Hepatocyte (in vitro differentiated cells): ENCODE measurements at places on chromosomes 6 and 20. TPM values are rescaled to one million over a fixed set of nuclear protein-coding genes. Genes with fewer than 3 reads are reported as not detected.

GRCh38 chr6:55604021-55604420 lies 25.0 kb upstream of the HMGCLL1 start:
- DNase-seq: no peak

DNA sequence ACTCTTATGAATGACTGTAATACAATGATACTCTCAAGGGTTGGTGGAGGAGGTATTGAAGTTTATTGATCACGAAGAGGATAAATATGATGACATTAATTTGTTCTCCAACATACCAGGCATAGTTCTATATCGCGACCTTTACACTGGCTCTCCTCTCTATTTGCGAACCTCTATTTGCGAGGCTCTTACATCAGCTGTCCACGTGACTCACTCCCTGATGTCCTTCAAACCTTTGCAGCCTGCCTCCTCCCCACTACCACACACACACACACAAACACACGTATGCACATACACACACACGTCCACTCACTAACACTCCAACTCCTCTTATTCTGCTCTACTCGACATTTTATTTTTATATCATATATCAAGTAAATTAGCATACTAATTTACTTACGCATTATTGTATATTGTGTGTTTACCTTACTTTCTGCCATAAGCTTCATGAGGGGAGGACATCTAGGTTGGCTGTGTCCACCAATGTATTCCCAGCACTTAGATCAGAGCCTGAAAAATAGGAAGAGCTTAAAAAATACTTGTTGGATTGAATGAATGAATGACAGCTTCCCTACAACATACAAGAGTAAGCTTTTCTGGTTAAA lies 53.3 kb upstream of the TNFRSF21 start:
- DNase-seq: peak; percentile 53

Gene DEFB132
- polyA plus RNA-seq: not detected in 2 replicates

- no peak for DNase-seq
Measured at GRCh38 chr20:46006022-46006705, 2.5 kb upstream of the MMP9 start.

GRCh38 chr6:131947986-131948661 lies 3.0 kb downstream of the CCN2 start:
- DNase-seq: no peak

- DNase-seq: no peak
Measured at GRCh38 chr20:10501402-10501801, 66.3 kb downstream of the SLX4IP start.

DNA sequence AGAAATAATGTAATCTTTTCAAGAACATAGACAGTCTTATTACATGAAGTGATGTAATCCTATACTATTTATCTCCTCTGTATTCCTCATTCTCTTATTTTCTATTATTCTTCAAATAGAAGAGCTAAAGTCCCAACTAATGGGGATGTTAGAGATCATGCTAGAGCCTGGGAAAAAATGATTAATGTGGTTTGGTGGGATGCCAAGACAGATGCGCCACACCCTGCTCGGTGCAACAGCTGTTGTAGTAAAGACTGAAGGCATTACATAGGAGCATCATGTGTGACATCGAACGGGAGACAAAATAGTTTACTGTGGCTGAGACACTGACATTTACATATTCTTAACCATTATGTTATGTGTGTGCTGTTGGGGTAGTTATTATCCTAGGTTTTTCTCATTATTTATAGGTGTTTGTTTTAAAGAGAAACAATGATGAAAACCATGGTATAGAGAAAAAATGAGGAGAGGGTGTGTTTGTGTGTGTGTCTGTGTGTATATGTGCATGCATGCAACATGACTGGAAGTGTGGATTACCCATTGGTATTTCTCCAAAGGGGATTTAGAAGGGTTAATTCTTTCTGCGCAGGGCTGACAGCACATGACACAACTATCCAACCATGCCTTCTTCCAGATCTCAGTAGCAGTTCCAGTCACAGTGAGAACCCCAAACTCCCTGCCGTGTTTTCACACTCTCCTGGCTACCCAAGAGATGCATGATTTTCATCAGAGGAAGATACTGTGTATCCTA lies 155.3 kb downstream of the EYA4 start:
- DNase-seq: no peak

GRCh38 chr20:21087862-21088540 lies 18.2 kb downstream of the LINC00237 start:
- DNase-seq: no peak
